ENCODE measurements at places on chromosomes 5 and 9. TPM values are rescaled to one million over a fixed set of nuclear protein-coding genes. Genes with fewer than 3 reads are reported as not detected.

Gene PRRX2
- 12.7 TPM for total RNA-seq

GRCh38 chr5:71587766-71588532, 809 bp downstream of the MCCC2 start:
- no peak for DNase-seq

- no peak for DNase-seq
Measured at GRCh38 chr5:82799361-82800077, 277.7 kb downstream of the TMEM167A start.

Gene PCDHGA1
- total RNA-seq = 0.90 TPM

DNA sequence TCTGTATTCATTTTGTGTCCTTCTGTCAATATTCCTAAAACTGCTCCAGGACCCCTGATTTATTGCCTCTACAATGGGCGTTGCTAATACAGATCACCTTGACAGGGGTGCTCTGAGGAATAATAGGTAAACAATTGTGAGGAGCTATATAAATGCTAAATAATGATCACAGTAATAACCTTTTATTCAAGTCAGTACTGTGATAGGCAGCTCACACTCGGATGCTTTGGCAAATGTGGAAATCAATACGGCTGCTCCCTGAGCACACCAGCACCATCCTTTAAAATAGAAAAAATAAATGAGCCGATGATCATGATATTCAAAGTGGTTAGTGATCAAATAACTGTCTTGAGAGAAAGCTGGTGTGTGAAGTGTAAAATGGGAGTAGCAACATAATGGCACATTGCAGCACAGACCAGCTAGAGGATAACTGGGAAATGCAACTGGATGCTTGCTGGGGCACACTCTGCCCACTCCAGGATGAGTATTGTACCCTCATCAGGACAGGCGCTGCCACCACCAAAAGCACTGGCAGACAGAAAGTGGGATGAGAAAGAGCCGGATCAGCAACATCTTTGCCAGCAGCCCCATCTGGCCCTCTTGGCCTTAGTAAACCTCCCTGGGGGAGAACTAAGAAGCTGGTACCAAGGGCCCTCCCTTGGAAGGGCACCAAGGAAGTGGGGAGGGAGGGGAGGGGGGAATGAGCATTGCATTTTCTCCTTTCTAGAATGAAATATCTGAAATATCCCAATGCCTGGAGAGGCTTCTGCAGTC, 69.4 kb upstream of the SPATA31D4 start:
- DNase-seq = no peak

Gene TTC39B
- total RNA-seq = 9.7 TPM

Gene COQ4
- total RNA-seq = 20.1 TPM

GRCh38 chr5:172140120-172140519, 47.9 kb downstream of the STK10 start:
- no peak for DNase-seq

Gene ARHGEF37
- total RNA-seq = 0.28 TPM

Gene PDLIM4
- total RNA-seq = 97.5 TPM

Gene SHB
- 7.8 TPM for total RNA-seq

Gene FSTL4
- total RNA-seq = 0.18 TPM

Gene UHRF2
- total RNA-seq = 55.3 TPM

DNA sequence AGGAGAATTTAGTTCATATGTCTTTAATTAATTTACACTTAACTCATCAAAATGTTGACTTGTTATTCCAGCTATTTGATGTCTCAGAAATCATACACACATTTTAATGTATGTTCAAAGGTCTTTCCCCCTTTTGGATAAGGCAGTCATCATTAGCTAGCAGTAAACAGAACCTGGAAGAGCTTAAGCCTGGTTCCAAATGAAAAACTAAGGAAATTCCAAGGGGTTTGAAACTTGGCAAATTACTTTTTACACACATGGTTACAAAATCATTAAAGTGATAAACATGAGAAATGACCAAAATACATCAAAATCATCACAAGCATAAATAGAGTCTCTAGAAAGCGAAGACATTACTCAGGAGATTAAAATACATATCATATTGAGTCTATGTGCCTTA, 359.8 kb upstream of the ZNF608 start:
- no peak for DNase-seq

Gene GRM6
- not detected for total RNA-seq

Gene DRD1
- total RNA-seq = 0.18 TPM

GRCh38 chr9:112198646-112199045, 23.5 kb upstream of the SUSD1 start:
- no peak for DNase-seq

Gene DMRT3
- not detected for total RNA-seq

DNA sequence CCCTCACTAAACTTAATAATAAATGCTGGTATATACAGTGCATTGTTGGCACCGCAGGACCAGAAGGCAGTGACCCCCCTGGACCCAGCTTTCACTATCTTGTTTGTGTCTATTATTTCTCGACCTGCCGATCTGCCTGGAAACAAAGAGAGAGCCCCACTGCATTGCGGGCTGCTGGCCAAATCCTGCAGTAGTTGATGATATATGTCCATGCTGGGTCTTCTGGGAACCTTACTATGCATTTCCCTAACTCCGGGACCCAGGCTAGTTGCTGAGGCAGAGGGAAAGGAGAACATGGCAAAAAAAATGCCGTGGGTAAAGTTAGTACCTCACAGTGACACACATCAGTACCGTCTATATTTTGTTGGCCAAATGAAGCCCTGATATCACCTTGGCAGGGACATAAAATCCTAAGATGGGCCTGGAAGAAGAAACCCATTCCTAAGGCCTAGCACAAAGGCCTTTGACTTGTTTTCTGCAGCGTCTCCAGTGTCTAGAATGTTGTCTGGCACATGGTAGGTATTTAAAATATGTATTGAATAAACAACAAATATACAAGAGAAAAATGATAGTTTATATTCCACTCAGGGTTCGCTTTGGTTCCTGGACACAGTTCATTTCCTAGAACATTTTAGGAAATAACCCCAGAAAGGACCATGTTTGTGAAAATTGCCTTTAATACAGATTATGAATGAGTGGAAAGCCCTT, 46.1 kb downstream of the NMUR2 start:
- DNase-seq = no peak

DNA sequence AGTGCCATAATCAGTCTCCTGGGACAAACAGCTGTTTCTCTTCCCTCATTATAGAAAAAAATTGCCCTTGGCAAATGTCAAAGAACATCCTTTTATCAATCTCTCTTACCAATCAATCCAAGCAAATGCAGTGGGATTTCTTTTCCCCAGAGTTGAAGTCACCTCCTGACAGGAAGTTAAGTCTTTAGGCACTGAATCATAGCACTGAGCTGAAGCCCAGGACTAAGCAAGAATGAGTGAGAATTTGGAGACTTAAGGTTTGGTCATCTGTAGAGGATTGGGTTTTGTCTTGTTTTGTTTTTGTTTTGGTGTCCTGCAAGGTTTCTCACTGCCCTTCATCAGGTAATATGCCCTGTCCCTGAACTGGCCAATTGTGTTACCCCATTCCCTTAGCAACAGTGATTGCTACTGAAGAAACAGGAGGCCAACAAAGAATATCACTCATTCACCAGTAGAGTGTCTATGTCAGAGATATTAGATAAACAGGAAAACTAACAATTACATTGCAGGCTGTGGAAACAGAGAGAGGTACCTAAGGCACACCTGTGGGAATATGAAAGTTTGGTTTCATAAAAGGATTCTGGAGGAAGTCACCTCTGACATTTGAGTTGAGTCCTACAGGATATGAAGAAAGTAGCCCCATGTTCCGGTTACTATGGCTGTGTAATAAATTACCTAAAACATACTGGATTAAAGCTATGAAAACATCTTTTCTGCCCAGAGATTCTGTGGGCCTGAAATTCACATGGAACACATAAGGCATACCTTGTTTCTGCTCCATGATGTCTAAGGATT, 4.5 kb upstream of the FXN start:
- peak; percentile 48 for DNase-seq

GRCh38 chr9:70420441-70421271, 6.2 kb upstream of the KLF9 start:
- DNase-seq = peak; percentile 82

DNA sequence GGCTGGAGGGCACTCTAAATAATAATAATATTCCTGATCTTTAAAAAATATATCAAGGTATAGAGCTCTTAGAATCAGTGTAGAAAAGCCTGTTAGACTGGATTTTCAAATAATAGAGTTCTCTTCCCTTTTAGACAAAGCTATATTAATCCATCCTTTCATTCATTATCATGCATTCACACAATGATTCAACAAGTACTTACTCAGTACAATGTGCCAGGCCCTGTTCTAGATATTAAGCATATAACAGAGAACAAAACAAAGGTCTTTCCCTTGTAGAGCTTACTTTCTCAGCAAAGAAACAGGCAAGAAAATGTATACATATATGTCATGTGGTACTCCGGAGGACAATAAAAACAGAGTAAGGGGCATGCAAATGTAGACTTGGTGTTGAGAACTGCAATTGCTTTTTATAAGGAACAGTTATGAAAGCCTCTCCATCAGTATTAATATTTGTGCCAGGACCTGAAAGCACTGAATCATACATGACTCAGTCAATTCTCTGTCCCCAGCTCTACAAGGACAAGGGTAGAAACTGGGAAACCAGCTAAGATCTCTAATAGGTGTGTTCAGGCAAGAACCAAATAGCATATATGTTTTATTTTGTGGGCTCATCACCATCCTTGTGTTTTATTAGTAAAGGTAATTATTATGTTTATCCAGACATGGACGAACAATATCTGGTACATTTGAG, 72.2 kb downstream of the PIP5K1B start:
- no peak for DNase-seq

Gene GTF2H2C
- total RNA-seq = 32.8 TPM

GRCh38 chr9:128078504-128079434, 10.7 kb downstream of the SLC25A25 start:
- peak; percentile 63 for DNase-seq

- DNase-seq = no peak
Measured at GRCh38 chr9:86754581-86755560, 192.4 kb downstream of the GAS1 start.

DNA sequence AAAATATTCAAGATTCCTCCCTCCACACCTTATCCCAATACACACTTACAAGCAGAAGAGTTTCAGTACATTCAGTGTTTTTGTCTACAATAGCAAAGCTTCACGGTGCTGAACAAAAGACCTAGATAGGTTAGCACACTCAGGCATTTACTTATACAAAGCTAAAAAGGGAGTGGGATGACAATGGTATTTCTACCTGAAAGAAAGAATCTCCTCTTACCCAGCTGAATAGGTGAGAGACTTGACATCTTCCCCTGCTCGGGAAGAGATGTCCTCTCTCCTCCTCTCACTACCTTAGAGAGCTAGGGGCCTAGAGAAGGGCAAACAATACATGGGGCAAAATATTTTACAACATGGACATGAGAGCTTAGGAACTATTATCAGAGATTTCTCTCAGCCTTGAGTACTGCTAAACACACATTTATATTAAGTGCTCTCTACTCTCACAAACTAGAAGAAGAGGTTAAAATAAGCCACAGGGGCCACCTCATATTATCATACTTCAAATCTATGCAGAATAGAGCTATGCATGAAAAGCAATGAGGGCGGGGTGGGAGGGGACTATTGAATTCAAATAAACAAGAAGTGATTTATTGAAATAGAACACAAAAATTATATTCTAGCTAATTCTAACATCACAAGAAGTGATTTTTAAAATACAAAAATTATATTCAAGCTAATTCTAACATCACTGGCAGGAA, 38.6 kb upstream of the RNF38 start:
- DNase-seq = no peak

Gene IFNW1
- not detected for total RNA-seq

Gene LTC4S
- total RNA-seq = not detected

GRCh38 chr9:87889065-87889881, 6.6 kb downstream of the SPATA31E1 start:
- DNase-seq = no peak

GRCh38 chr9:21081451-21081850, 3.7 kb upstream of the IFNB1 start:
- DNase-seq = no peak

DNA sequence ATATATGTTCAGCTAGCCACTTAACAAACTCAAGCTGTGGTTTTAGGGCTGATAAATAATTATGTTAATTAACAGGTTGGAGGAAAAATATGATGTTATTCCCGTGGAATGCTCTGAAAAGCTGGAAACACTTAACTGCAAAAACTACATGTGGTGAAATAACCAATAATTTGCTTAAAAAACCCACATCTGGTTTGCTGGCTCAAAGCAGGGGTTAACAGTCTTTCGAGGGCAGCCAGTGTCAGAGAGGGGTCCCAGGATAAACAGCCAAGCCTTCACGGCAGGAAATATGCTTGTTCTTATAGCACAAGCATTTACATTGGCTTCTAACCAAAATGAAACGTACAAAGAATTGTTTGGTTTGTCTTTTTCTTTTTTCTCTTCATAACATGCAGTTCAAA, 254.0 kb upstream of the GAS1 start:
- DNase-seq = peak; percentile 68

- peak; percentile 10 for DNase-seq
Measured at GRCh38 chr9:17219261-17219660, 84.4 kb downstream of the CNTLN start.

Gene SEMA6A
- 0.36 TPM for total RNA-seq

GRCh38 chr5:175246242-175246888, 197.6 kb downstream of the DRD1 start:
- DNase-seq = peak; percentile 98

DNA sequence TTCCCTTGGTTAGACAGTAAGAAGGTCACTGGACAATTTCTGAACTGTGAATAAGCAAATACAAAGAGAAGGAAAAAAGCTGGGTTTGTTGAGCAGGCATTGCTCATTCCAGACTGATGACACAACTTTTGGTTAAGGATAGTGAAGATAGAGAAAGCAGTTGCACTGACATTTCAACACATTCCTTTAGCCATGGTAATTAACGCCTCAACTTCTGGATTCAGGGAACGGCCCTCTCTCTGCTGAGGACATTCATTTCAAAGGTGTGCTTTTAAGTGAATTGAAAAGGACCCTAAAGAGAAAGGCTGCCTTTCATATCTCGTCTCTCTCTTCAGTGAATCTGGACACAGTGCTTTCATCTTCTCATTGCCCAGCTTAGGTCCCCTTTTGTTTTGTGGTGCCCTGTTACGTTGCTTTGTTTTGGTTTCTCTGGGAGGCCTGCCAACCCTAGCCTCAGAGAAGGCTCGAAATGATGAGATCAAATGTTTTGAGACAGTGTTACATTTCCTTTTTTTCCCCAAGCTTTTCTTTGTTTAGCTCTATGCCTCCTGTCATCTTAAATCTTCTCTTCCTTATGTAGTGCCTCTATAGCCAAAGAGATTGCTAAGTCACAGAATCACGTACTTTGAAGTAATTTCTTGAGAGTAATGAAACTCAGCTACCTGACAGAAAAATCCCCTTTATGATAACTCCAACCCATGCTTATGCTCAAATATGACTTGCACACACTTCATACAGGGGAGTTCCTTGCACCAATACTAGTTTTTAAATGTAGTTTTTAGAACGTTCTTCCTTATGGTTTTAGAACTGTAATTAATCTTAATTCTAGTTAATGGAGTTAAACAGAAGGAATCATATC, 94.4 kb upstream of the IFNE start:
- DNase-seq = peak; percentile 87

- DNase-seq = no peak
Measured at GRCh38 chr5:106639488-106639887, 1031.2 kb downstream of the EFNA5 start.

Gene PDZD2
- not detected for total RNA-seq

Gene ANKRD34B
- total RNA-seq = not detected

Gene CSF1R
- total RNA-seq = 0.36 TPM

Gene MCCC2
- total RNA-seq = 14.2 TPM

Data from IMR-90 (cell line).